ENCODE measurements at places on chromosomes 6 and 20. TPM values are rescaled to one million over a fixed set of nuclear protein-coding genes. Genes with fewer than 3 reads are reported as not detected.

NSFL1C gene
- 18.1 TPM for total RNA-seq

DNA sequence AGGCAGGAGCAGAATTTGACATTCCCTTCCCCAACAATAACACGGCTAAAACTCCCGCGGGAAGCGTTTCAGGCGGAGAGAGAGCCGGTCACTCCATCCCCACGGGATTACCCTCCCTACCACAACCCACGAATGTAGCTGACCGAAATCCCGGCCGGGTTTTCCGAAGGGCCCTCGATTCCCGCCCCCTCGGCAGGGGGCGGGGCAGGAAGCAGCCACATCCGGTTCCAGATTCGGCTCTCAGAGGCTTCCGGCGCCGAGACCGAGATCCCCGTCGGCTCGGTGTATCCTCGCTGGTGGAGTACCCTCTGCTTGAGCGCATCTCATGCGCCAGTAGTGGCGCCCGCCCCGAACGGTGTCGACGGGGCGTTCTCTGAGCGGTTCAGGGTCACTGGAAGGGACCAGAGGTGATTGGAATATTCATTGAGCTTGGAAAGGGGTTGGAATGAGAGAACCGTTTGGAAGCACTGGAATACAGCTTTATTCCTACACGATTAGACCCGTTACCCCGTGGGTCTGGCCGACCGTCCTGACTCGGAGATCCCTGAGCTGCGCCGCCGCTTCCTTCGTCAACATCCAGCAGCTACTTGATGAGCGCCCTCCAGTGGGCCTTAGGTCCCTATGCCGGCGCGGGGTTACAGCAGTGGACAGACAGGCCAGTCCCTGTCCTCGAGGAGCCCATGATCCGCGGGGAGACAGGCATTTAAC, 649 bp upstream of the RGL2 start:
- peak; percentile 94 for DNase-seq

- peak; percentile 39 for DNase-seq
These were observed 70.5 kb downstream of the CNKSR3 start for GRCh38 chr6:154440022-154440421.

DNA sequence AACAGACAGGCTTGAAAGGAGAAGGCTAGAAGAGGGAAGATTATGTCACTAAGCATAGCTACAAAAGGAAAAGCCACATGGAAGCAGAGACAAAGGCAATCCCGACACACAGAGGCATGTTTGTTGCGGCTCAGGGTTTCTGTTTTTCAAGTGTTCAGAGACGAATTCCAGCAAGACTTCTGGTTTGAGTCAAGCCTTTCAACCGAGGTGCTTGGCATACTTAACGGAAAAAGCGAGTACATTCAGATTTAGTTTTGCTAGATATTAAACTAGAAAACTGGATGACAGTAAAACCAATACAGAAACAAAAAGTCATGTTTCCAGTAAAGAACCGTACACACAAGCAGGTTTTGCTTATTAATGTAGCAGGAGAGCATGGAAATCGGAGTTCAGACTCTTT, 27.2 kb downstream of the MCUR1 start:
- DNase-seq, result peak; percentile 31

DNA sequence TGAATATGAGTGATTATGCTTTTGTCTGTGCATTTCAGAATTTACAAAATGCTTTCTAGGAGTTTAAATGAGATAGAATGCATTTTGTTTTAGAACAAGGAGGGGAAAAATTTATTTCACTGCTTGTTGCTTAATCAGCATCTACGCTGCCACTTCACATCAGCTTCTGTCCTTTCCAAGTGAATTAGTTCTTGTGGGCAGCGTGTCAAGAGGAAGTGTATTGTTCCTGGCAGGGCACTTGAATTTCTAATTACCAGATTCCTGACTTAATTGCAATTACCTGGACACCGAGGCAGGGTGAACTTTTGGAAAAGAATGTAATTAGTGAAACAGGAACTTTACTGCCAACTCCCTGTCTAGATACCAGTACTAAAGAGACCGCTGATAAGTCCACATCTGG, 263.5 kb downstream of the TMEM242 start:
- peak; percentile 42 for DNase-seq

SAMD3 gene
- not detected for total RNA-seq

DNA sequence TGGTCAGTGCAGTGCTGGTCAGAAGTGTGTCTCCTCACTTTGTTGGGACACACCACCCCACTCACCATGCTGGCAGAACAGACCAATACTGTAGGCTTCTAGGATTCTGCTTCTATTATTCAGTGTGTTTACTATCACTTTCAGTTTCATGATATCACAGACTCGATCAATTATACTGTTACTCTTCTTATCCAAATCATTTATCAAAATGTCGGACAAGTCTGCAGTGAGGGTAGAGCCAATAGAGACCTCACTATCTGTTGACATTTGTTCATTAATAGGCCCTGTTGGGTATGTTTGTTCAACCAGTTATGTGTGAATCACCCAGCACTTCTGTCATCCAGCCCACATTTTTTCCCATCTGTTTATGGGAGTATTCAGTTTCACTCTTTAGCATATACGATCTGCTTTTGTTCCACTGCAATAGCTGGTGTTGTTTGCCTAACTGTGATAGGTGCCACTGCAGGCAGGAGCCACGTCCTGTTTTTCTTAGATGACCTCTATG, 140.1 kb downstream of the NRN1 start:
- peak; percentile 67 for DNase-seq

GRCh38 chr20:57617079-57617795, 3.0 kb downstream of the ZBP1 start:
- DNase-seq, result no peak

IPCEF1 gene
- 1.3 TPM for total RNA-seq

GRIK2 gene
- total RNA-seq, result not detected

- DNase-seq, result peak; percentile 83
These were observed 72.3 kb downstream of the SNX5 start for GRCh38 chr20:17896193-17896723.

GRCh38 chr20:23857962-23858595, 21.5 kb downstream of the CST5 start:
- DNase-seq, result no peak

GRCh38 chr6:100464162-100464851, 414 bp downstream of the SIM1 start:
- DNase-seq, result no peak

GRCh38 chr6:130848945-130849344, 21.7 kb downstream of the SMLR1 start:
- DNase-seq, result no peak

- no peak for DNase-seq
These were observed 773 bp upstream of the EPB41L2 start for GRCh38 chr6:131063764-131064272.

- DNase-seq, result no peak
These were observed 91.9 kb downstream of the HAO1 start for GRCh38 chr20:7848351-7848750.

GRCh38 chr6:108755257-108756240, 92.7 kb upstream of the ARMC2 start:
- no peak for DNase-seq

- DNase-seq, result no peak
These were observed 510.1 kb downstream of the PHF3 start for GRCh38 chr6:64145658-64146057.

DNA sequence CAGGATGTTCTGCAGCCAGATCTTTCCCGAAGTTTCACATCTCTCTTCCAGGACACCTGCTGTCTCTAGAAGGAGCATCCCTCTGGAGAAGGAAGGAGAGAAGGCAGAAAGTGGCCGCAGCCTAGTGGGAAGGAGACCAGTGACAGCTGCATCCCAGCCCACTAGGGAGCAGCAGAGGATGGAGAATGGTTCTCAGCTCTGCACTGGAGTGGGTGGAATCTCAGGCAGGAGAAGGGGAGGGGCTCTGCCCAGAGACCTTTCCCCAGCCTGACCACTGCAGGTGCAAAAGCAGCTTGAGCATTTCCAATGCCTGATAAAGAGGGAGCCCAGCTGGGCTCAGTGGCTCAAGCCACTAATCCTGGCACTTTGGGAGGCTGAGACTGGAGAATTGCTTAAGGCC, 32.3 kb downstream of the NCR2 start:
- DNase-seq, result peak; percentile 54

DNA sequence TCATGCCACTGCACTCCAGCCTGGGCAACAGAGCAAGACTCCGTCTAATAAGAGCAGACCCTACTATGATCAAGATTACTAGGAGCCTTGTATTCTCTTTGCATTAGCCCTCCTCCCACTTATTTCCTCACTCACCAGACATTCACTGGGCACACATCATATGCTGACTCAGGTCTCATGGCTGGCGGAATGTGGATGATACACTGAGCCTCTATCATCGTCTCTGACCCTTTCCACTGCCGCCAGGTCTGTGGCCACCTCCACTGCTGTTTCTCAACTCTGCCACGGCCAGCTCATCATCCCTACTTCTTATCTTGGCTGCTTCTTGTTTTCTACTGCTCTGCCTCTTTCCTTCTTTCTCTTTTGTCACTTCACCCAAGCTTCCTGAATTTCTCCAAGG, 161.0 kb downstream of the BACH2 start:
- no peak for DNase-seq

GHRH gene
- total RNA-seq, result not detected

- DNase-seq, result peak; percentile 77
These were observed 182.8 kb downstream of the SASH1 start for GRCh38 chr6:148525453-148525852.

- no peak for DNase-seq
These were observed 215.2 kb upstream of the HTR1E start for GRCh38 chr6:86722131-86722530.

DNA sequence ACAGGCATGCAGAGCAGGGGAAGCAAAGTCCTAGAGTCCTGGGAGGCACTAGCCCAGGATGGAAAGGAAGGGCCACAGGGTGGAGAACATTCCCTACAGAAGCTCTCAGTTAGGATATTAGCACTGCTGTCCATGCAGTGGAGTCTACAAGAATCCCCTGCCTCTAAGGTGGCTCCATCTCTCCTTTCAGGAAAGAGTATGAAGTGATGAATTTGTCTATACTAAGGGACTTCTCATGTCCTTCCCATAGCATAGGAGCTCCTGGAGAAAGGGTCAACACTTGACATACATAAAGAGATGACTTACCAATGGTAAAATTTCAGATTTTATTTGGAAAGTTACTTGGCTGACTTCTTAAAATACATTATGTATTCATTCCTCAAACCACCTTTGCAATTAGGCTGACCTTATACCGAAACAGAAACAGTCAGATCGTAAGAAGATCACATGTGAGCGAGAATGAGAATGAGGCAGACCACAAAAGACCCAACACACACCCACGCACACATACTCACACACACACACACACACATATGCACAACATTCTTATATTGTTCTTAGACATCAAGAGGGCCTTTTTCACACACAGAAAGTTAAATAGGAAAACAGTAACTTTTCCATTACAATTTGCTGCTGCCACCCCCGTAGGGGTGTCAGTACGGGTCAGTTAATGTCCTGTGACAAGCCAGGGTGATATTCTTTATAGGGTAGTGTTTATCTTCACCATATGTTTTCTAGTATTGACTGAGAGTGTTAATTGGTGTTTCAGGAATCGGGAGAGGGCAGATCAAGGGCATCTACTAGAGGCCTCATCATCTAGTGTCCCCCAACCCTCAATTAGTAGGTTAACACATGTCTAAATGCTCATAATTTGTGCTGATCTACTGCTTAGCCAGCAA, 159.4 kb downstream of the FAXC start:
- no peak for DNase-seq

- peak; percentile 40 for DNase-seq
These were observed at the start of gene TCF15 for GRCh38 chr20:610130-611046. TCF15 (minus strand) TSS chr20:610309; CDS start chr20:610237, 72 bp downstream.

DNA sequence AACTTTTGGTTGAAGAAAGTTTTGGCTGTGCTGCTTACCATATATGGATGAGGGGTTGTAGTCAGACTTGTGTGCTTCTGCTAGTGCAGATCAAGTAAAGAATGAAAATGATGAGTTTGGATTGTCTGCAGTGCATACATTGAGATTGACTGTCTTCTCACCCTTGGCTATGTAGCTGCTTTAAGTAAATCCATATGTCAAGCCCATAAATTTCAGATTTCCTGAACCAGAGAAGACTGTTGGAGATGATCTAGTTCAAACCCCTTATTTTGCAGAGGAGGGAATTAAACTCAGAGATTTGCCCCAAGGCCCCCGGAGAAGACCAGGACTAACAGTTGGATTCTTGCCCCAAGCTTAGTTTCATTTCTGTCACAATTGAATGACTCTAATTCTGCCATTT, 67.2 kb downstream of the PKIB start:
- no peak for DNase-seq

GRCh38 chr6:79094938-79095337, 16.9 kb upstream of the PHIP start:
- DNase-seq, result no peak

GRCh38 chr20:59411170-59411569, 110.8 kb downstream of the EDN3 start:
- no peak for DNase-seq

- DNase-seq, result no peak
These were observed 55.7 kb downstream of the HNF4A start for GRCh38 chr20:44411020-44411756.

DNA sequence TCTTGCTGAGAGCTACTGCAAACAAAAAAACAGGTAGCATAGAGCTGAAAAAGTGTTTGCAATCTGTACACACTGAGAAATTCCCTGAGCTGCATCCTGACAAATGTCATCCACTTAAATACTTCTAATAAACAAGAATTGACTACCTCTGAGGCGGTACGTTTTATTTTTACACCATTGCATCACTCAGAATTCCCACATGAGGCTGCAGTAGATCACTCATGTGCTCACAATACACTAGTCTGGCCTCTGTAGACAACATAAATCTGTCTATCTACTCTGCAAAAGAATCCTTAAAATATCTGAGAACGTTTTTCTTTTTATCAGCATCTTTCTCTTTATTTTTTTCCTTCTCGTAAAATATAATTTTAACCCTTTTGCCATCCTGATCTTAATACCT, 661.4 kb downstream of the EPHA7 start:
- DNase-seq, result no peak

CDSN gene
- not detected for total RNA-seq

- DNase-seq, result no peak
These were observed 164.2 kb upstream of the ATXN1 start for GRCh38 chr6:16925461-16925860.

DNA sequence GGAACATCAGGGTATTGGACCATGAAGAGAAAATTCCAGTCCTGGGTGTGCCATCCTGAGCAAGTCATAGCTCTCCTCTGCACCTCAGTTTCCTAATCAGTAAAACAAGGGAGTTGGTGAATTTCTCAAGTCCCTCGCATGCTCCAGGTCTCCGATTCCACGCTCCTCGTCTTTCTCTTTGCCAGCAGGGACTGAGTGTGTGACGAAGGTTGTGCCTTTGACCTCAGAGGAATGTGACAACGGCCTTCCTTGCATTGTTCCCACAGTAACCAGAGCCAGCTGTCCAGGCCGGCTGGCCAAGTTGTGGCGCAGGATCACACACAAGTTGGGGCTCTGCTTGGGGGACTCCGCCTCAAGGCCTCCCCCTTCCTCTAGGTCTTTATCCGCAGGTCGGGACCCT, 217.3 kb downstream of the ATXN1 start:
- no peak for DNase-seq

DNA sequence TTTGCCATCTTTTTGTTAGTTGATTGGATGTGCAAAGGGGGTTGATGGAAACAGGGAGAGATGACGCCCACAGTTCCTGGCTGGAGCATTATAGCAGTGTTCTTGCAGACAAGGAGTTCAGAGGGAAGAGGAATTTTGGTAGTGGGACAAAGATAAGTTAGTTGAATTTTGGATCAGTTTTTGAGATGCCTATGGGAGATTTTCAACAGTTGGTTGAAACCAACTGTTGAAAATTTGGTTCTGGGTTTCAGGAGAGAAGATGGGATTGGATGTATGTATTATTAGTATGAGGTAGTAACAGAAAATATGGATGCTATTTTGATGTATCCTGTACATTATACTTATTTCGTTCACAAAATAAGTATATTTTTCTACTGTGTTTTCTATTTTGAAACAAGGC, 274.2 kb downstream of the CDKAL1 start:
- no peak for DNase-seq
